ENCODE measurements at places on chromosomes 12 and 14.

DNA sequence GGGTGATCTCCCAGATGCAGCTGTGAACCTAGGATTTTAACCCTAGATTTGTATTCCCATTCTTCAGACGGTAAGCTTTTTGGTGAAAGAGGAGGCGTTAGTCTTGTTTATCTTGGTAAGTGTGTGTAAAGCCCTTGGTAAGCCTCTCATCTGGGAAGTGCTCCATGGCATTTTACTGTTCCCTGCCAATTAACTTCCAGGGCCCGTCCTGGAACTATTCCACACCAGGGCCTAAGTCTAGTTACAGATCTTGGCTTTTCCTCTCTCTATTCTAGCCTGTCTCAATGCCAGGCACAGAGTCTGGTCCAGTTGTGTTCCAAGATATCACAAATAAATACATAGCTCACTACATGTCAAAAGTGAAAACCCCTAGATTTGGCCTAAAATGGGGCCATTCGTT lies 42.4 kb downstream of the YEATS4 start:
- DNase-seq = no peak

DNA sequence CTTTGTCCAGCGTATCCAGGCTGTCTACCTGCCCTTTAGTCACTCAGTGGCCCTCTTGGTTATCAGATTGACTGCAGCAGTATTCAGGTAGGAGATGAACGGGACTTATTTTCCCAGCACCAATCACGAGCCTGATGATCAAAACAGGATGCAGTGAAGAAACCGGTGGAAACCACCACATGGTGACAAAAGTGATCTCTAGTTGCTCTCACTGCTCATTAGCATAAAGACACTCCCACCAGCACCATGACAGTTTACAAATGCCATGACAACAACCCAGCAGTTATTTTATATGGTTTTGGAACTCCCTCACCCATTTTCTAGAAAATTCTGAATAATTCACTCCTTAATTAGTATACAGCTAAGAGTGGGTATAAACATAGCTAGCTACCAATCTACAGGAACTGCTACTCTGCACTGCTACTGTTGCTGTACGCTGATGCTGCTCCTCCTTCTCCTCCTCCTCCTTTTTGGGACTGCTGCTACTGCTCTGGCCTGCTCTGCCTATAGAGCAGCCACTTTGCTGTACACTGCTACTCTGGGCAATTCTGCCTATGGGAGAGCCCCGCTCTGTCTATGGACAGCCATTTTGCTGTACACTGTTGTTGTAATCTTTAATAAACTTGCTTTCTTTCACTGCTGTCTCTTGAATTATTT lies 142.5 kb upstream of the SSTR1 start:
- DNase-seq = peak; percentile 2

- no peak for DNase-seq
These were observed 14.2 kb downstream of the ZNF641 start for GRCh38 chr12:48336564-48336963.

- no peak for DNase-seq
These were observed 875.7 kb downstream of the SLC6A15 start for GRCh38 chr12:84036912-84037311.

DNA sequence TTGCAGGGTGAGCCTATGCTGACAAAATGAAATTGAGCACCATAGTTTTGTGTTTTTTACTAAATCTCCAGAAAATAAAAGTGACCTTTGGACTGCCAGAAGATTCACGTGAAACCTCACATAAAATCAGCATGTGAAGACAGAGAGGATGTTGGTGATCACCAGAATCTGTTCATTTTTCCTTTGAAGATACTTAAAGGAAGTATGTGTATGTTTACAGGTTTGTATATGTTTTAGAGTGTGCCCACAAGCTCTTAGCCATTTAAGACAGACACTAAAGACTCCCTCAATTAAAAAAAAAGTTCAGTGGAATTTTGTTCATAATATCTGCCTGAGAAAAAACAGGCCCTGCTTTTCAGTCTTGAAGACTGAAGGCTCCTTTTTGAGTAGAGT lies 25.9 kb downstream of the DDX47 start:
- DNase-seq = no peak

GRCh38 chr14:104473649-104474494 lies 105.7 kb upstream of the C14orf180 start:
- no peak for DNase-seq

- DNase-seq = no peak
These were observed 241.2 kb upstream of the G2E3 start for GRCh38 chr14:30317729-30318128.

DNA sequence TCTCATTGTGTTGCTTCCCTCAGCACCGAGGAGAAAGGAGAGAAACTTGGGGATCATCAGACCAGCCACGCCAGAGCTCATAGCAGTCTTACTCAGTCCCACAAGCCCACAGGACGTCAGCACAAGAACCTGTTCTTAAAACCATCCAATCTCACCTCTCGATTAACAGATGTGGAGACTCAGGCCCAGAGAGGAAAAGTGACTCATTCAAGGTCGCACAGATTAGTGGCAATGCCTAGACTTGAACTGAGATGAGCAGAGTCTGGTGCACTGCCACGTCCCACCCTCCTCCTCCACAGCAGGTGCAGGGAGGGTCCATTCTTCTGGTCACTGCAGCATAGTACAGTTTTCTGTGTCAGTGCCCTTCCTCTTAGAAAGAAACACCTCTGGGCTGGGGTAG lies 154.9 kb upstream of the PZP start:
- DNase-seq = peak; percentile 3

GRCh38 chr12:12660201-12660600 lies 35.8 kb downstream of the GPR19 start:
- DNase-seq = no peak

GRCh38 chr12:74647256-74647655 lies 109.6 kb downstream of the ATXN7L3B start:
- DNase-seq = no peak
